ENCODE measurements at places on chromosomes 16 and 17.

GRCh38 chr17:4583206-4583605 is 1.1 kb upstream of the SMTNL2 start:
- DNase-seq: no peak

DNA sequence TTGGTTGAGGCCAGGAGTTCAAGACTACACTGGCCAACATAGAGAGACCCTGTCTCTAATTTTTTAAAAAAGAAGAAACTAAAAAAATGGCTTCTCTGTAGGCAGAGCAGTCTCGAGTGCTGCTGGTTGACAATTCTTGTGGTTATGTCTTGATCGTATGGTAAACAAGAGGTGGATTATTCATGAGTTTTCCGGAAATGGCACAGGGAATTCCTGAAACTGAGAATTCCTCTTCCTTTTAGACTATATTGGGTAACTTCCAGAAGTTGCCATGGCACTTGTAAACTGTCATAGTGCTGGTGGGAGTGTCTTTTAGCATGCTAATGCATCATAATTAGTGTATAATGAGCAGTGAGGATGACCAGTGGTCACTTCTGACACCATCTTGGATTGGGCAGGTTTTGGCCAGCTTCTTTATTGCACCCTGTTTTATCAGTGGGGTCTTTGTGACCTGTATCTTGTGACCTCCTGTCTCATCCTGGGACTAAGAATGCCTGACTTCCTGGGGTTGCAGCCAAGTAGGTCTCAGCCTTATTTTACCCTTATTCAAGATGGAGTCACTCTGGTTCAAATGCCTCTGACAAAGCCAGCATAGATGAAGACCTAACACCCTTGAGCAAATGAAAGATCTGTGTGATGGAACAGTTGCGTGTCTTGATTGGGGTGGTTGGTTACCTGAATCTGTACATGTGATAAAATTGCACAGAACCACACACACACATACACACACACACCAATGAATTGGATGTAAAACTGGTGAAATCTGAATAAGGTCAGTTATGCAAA is 30.2 kb downstream of the BMERB1 start:
- peak; percentile 25 for DNase-seq

DNA sequence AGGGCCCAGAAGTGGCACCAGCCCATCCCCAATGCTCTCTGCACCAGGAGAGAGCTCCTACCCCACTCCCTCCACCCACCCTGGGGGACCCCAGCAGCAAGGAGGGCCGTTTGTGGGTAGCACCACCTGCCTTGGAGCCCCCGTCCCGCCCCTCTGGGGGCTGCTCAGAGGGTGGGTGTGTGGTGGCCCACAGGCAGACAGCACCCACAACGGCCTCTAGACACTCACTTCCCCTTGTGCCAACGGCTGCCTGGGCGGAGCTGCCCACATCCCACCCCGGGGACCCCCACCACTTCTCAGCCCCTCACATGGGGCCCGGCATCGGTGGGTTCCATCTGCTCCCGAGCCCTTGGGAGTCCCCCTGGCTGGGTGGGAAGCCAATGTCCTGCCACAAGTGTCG is 33.3 kb downstream of the BAHCC1 start:
- DNase-seq: no peak

GRCh38 chr17:42691021-42691545 is 8.8 kb downstream of the CNTNAP1 start:
- no peak for DNase-seq

- no peak for DNase-seq
Measured at GRCh38 chr16:31618130-31618529, 90.4 kb downstream of the AHSP start.

- no peak for DNase-seq
Measured at GRCh38 chr17:62852195-62852594, 44.1 kb upstream of the MARCHF10 start.
